ENCODE measurements at places on chromosomes 1 and 21. TPM values are rescaled to one million over a fixed set of nuclear protein-coding genes. Genes with fewer than 3 reads are reported as not detected.

DNA sequence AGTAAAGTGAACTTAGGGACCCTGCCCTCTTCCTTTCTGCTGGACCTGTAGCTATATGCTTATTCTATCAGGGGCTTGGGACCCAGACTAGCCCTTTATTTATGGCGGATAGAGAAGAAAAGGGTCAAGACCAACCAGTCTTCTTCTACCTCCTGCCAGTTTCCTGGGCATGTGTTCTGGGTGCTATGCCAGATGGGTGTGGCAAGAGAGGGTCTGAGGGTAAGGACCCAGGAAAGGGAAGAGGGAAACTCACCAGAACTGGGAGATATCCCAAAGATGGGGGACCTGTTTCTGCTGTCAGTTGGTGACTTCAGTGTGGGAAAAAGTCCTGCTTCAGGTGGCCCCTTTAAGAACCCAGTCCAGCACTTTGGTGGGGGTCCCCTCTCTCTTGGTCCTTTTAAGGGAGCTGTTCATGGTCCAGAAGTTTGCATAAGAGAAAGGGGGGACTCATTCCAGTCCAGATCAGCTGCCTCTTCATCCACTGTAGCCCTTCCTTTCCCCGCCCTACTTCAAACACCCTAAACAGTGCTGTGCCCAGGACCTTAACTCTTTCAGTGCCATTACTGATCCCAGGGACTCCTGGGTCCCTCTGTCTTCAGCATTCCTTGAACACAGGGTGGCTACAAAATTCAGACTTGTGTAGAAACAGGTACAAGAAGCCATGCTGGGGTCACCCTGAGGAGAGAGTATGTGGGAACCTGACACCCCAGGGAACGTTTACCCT, 18.4 kb downstream of the SSR2 start:
- no peaks in the 10 kb centered on the region for H3K36me3 ChIP-seq
- no peaks in the 10 kb centered on the region for H3K4me1 ChIP-seq
- no peak overlapping the region for H3K27ac ChIP-seq

- H3K36me3 ChIP-seq, result no peaks in the 10 kb centered on the region
- H3K27me3 ChIP-seq, result no peaks in the 10 kb centered on the region
- H3K27ac ChIP-seq, result no peak overlapping the region
- no peaks in the 10 kb centered on the region for H3K4me1 ChIP-seq
- no peak for DNase-seq
- no peak overlapping the region for H3K4me3 ChIP-seq
Measured at GRCh38 chr21:15421441-15421881, 308.3 kb upstream of the USP25 start.

GRCh38 chr1:207319199-207319598, 2.3 kb upstream of the CD55 start:
- H3K27ac ChIP-seq, result peak overlapping the region; percentile 41
- no peak overlapping the region for H3K4me3 ChIP-seq
- H3K4me1 ChIP-seq, result peaks cover 21% of the 10 kb centered on the region
- H3K27me3 ChIP-seq, result no peaks in the 10 kb centered on the region
- DNase-seq, result no peak

DNA sequence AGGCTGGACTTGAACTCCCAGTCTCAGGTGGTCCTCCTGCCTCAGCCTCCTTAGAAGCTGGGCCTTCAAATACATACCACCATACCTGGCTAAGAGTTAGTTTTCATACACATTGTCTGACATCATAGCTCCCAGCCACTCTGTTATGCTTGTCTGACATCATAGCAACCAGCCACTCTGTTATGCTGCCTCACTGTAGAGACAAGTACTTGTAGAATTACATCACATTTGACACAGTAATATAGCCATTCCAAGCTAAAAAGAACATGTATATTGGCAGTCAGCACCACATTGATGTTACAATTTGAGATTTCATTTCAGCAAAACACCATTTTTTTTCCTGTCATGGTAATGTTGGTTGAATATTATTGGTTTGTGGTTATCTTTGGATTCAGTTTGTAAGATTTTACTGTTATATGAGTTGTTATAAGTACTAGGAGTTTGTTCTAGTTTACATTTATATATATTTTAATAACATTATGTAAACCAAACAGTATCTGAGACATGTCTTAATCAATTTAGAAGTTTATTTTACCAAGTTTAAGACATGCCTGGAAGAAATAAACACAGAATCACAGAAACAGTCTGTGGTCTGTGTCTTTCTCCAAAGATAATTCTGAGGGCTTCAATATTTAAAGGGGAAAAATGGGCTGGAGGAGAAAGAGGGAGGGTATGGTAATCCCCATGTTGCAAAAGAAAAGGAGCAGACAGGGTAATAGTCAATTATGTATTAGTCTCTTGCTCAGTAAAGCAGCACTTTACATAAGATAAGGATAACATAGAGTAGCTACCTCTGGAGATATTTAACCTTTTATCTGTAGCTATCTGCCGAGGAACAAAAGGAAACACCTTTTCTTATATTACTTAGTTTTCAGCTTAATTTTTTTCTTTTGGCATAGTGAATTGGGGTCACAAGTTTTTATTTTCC, 43.0 kb downstream of the XPR1 start:
- H3K36me3 ChIP-seq, result no peaks in the 10 kb centered on the region
- peaks cover 18% of the 10 kb centered on the region for H3K4me1 ChIP-seq
- no peak for DNase-seq
- H3K27ac ChIP-seq, result no peak overlapping the region
- H3K27me3 ChIP-seq, result no peaks in the 10 kb centered on the region
- no peak overlapping the region for H3K4me3 ChIP-seq

The TSPAN2 gene
- total RNA-seq, result 4.6 TPM

DNA sequence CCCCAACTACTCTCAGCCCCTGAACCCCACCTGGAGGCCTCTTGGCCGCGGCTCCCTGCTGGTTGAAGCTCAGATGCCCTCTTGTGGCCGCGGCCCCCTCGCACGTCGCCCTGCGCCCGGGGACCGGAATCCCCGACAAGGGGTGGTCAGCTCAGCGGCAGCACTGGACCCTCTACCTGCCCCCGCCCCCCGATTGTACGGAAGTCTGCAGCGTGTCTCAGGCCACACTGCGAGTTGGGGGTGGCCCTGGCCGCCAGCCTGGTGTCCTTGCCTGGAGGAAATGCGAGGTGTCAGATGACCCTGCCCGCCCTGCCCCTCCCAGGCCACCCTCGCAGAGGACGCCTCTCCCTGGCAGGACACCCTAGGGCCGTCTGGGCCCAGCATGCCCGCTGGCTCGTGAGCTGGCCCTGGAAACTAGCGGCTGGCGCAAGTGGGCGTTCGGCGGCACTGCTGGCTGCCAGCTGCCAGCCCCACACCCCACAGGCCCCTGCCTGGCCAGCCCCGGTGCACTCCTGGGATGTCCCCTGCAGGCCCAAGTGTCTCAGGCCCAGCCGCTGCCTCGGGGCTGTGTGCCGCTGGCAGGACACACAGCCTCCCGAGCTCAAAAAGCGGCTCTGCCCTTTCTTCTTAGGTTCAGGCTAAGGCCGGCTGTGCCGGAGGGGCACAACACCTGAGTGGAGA, 60.8 kb downstream of the EDN2 start:
- H3K27ac ChIP-seq, result no peak overlapping the region
- H3K27me3 ChIP-seq, result no peaks in the 10 kb centered on the region
- DNase-seq, result peak; percentile 60
- H3K4me3 ChIP-seq, result peak overlapping the region; percentile 54
- no peaks in the 10 kb centered on the region for H3K36me3 ChIP-seq

GRCh38 chr1:161506336-161507223, 1.3 kb downstream of the FCGR2A start:
- H3K27me3 ChIP-seq, result peaks cover 18% of the 10 kb centered on the region
- peak overlapping the region; percentile 37 for H3K4me3 ChIP-seq
- H3K4me1 ChIP-seq, result no peaks in the 10 kb centered on the region
- H3K27ac ChIP-seq, result peak overlapping the region; percentile 34
- DNase-seq, result no peak
- H3K36me3 ChIP-seq, result no peaks in the 10 kb centered on the region
